MCF 10A (cell line): ENCODE measurements at places on chromosomes 6 and 20.

GRCh38 chr6:4802312-4802935 lies 26.2 kb downstream of the CDYL start:
- no peaks in the 10 kb centered on the region for H3K36me3 ChIP-seq
- H3K27ac ChIP-seq = no peak overlapping the region
- H3K4me1 ChIP-seq = peaks cover 20% of the 10 kb centered on the region
- no peak for DNase-seq
- no peak overlapping the region for H3K4me3 ChIP-seq

DNA sequence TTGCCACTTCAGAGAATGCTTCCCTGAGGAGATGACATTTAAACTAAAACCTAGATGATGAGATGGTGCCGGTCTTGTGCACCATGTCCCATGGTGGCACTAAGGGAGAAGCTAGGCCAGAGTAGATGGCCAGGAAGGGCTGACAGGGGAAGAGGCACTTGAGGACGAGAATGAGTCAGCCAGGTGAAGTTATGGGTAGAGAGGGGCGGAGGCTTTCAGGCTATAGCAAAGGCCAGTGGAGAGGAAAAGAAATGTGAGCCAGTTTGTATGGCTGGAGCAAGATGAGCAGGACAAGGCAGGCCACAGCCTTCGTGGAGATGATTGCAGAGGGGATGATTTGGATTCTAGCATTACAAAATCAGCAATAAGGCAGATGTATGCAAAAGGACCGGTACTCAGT lies 44.7 kb upstream of the ADGRF4 start:
- H3K36me3 ChIP-seq = peaks cover 8% of the 10 kb centered on the region
- peak; percentile 33 for DNase-seq
- no peaks in the 10 kb centered on the region for H3K27me3 ChIP-seq
- peaks cover 11% of the 10 kb centered on the region for H3K4me1 ChIP-seq
- no peak overlapping the region for H3K27ac ChIP-seq

- no peaks in the 10 kb centered on the region for H3K27me3 ChIP-seq
- no peak overlapping the region for H3K27ac ChIP-seq
- H3K36me3 ChIP-seq = peaks cover 14% of the 10 kb centered on the region
- H3K4me3 ChIP-seq = no peak overlapping the region
- no peak for DNase-seq
These were observed 3.0 kb upstream of the SDCBP2 start for GRCh38 chr20:1331801-1332453.

DNA sequence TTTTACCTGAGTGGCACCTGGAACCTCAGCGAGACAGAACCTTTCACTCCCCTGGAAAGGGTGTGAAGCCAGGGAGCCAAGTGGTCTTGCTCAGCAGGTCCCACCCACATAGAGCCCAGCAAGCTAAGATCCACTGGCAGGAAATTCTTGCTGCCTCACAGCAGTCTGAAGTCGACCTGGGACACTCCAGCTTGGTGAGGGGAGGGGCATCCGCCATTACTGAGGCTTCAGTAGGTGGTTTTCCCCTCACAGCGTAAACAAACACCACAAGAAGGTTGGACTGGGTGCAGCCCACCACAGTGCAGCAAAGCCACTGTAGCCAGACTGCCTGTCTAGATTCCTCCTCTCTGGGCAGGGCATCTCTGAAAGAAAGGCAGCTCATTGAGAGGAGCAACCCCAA lies 134.7 kb upstream of the RSPO3 start:
- no peak overlapping the region for H3K4me3 ChIP-seq
- DNase-seq = no peak
- H3K27me3 ChIP-seq = peaks cover 12% of the 10 kb centered on the region
- no peaks in the 10 kb centered on the region for H3K4me1 ChIP-seq
- H3K36me3 ChIP-seq = no peaks in the 10 kb centered on the region
- H3K27ac ChIP-seq = no peak overlapping the region

- H3K4me3 ChIP-seq = no peak overlapping the region
- DNase-seq = no peak
- H3K27ac ChIP-seq = no peak overlapping the region
- H3K27me3 ChIP-seq = no peaks in the 10 kb centered on the region
- no peaks in the 10 kb centered on the region for H3K36me3 ChIP-seq
- no peaks in the 10 kb centered on the region for H3K4me1 ChIP-seq
These were observed 546.2 kb downstream of the MEI4 start for GRCh38 chr6:78199044-78199443.

DNA sequence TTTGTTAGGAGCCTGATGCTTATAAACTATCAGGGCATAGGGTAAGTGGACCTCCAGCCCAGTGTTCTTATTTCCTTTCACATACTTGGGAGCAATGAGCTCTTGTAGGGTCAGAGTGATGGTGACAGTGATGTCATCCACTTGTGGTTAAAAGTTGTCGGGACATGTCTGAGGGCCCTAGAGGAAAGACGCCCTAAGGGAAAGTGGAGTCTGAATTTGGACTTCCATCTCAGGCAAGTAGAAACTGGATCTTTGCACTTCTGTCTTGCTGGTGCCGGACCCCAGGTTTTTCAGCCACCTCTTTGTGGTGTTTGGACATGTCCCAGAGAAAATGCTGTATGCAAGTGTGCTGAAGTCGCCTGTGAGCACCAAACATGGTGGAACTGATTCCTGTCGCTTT lies 900.5 kb downstream of the C6orf118 start:
- no peak for DNase-seq
- no peak overlapping the region for H3K4me3 ChIP-seq
- peaks cover 7% of the 10 kb centered on the region for H3K4me1 ChIP-seq
- no peak overlapping the region for H3K27ac ChIP-seq
- peaks cover 7% of the 10 kb centered on the region for H3K36me3 ChIP-seq

GRCh38 chr6:139282684-139283083 lies 9.1 kb downstream of the TXLNB start:
- peaks cover 4% of the 10 kb centered on the region for H3K4me1 ChIP-seq
- DNase-seq = no peak
- H3K36me3 ChIP-seq = no peaks in the 10 kb centered on the region
- H3K27ac ChIP-seq = no peak overlapping the region
- H3K27me3 ChIP-seq = no peaks in the 10 kb centered on the region
- H3K4me3 ChIP-seq = no peak overlapping the region

DNA sequence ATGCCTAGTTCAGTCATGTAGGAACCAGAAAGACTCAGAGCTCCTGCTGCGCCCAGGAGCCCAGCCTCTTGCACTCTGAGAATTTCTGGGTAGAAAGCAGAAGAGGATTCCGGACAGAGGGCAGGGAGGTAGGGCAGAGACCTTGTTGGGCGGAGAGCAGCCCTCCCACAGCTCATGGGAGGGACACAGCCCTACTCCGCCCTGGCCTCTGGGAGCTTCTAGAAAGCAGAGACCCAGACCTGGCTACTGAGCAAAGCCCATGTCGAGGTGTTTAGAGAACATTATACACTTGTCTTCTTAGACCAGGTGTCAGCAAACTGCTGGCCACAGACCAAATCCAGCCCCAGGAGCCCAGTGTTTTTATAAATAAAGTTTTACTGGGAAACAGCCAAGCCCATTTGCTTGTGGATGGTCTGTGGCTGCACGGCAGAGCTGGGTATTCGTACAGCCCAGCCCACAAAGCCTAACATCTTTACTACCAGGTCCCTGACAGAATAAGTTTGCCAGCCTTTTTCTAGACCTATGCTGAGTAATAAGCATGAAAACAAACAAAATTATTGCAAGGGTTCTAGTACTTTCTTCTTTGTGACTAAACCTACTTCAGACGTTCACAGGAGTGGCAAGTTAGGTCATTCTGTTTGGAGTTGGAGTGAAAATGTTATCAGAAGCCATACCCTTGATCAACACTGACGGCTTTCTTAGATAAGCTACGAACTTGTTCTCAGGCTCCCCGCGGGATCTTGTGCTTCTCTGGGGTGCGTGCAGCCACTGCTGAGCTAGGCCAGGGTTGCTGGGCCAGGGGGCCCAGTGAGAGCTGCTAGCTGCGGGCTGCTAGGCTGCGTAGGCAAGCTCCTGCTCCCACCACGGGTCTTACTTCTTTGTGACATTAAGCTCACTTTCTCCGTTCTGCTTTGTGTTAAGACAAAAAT lies 235.1 kb upstream of the FOXQ1 start:
- no peaks in the 10 kb centered on the region for H3K27me3 ChIP-seq
- H3K36me3 ChIP-seq = no peaks in the 10 kb centered on the region
- peaks cover 5% of the 10 kb centered on the region for H3K4me1 ChIP-seq
- H3K4me3 ChIP-seq = no peak overlapping the region

DNA sequence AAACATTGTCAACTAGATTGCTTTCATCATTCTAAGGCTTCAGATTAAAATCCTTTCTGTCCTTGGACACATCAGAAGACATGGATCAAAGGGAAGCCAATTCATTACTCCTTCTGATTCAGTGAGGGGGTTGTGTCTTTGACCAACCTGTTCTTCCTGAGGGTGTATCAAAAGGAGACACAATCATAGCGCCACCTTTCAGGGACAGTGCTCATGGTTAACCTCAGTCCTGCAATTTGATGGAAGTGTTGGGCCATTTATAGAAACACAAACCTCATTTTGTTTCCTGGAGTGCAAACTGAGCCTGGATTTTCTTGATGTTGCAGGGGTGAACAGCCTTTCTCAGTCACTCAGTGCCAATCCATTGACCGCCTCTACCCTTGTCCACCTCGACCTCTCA lies 163.9 kb upstream of the SCGN start:
- H3K4me1 ChIP-seq = peaks cover 8% of the 10 kb centered on the region
- no peaks in the 10 kb centered on the region for H3K27me3 ChIP-seq
- DNase-seq = no peak
- peaks cover 39% of the 10 kb centered on the region for H3K36me3 ChIP-seq
- no peak overlapping the region for H3K4me3 ChIP-seq
- H3K27ac ChIP-seq = no peak overlapping the region

GRCh38 chr6:7290079-7290478 lies 22.9 kb downstream of the SSR1 start:
- H3K27ac ChIP-seq = no peak overlapping the region
- peaks cover 92% of the 10 kb centered on the region for H3K36me3 ChIP-seq
- no peaks in the 10 kb centered on the region for H3K27me3 ChIP-seq
- no peak for DNase-seq

GRCh38 chr6:80425089-80425823 lies 318.8 kb downstream of the BCKDHB start:
- peak overlapping the region; percentile 79 for H3K27ac ChIP-seq
- peaks cover 6% of the 10 kb centered on the region for H3K4me1 ChIP-seq
- no peaks in the 10 kb centered on the region for H3K27me3 ChIP-seq
- H3K36me3 ChIP-seq = no peaks in the 10 kb centered on the region

- H3K27me3 ChIP-seq = no peaks in the 10 kb centered on the region
- DNase-seq = no peak
- no peaks in the 10 kb centered on the region for H3K4me1 ChIP-seq
- no peak overlapping the region for H3K4me3 ChIP-seq
- H3K27ac ChIP-seq = no peak overlapping the region
These were observed 71.5 kb upstream of the PLN start for GRCh38 chr6:118476551-118476950.

DNA sequence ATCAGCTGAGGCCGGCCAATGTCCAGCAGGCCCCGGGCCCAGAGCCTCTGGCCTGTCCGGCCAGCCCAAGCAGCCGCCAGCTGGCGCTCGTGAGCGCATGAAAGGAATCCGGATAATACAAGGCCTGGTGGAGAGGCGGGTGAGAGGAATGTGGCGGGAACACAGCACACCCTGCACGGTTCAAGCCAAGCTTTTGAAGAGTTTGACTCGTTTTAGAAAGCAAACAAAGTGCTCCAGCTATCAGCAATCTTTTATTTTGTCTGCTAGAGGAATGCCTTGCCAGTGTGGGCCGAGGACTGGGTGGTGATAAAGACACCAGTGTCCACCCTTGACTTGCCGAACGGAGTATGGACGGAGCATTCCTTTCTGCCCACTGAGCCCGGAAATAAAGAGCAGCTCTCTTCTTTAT lies 9.3 kb upstream of the NEDD9 start:
- no peaks in the 10 kb centered on the region for H3K27me3 ChIP-seq
- no peak overlapping the region for H3K27ac ChIP-seq
- H3K4me1 ChIP-seq = no peaks in the 10 kb centered on the region
- H3K4me3 ChIP-seq = no peak overlapping the region

- peaks cover 63% of the 10 kb centered on the region for H3K36me3 ChIP-seq
- H3K27ac ChIP-seq = no peak overlapping the region
- no peak for DNase-seq
- no peaks in the 10 kb centered on the region for H3K4me1 ChIP-seq
- no peak overlapping the region for H3K4me3 ChIP-seq
These were observed 18.3 kb downstream of the ZNF335 start for GRCh38 chr20:45953672-45954071.

GRCh38 chr20:38608188-38608587 lies 6.6 kb downstream of the ARHGAP40 start:
- DNase-seq = no peak
- H3K4me3 ChIP-seq = no peak overlapping the region
- no peaks in the 10 kb centered on the region for H3K36me3 ChIP-seq

- H3K4me3 ChIP-seq = peak overlapping the region; percentile 65
- peak overlapping the region; percentile 92 for H3K27ac ChIP-seq
- peaks cover 33% of the 10 kb centered on the region for H3K4me1 ChIP-seq
- no peaks in the 10 kb centered on the region for H3K27me3 ChIP-seq
These were observed 67.1 kb upstream of the DUSP22 start for GRCh38 chr6:225121-225721.

- no peak for DNase-seq
- H3K36me3 ChIP-seq = no peaks in the 10 kb centered on the region
- peaks cover 53% of the 10 kb centered on the region for H3K27me3 ChIP-seq
- no peak overlapping the region for H3K27ac ChIP-seq
- no peaks in the 10 kb centered on the region for H3K4me1 ChIP-seq
These were observed 20.8 kb downstream of the SLC12A5 start for GRCh38 chr20:46049815-46050214.

GRCh38 chr6:150072201-150072600 lies 3.3 kb upstream of the ULBP3 start:
- H3K36me3 ChIP-seq = no peaks in the 10 kb centered on the region
- no peak overlapping the region for H3K27ac ChIP-seq
- peaks cover 33% of the 10 kb centered on the region for H3K4me1 ChIP-seq
- no peaks in the 10 kb centered on the region for H3K27me3 ChIP-seq
- DNase-seq = peak; percentile 77
- no peak overlapping the region for H3K4me3 ChIP-seq

DNA sequence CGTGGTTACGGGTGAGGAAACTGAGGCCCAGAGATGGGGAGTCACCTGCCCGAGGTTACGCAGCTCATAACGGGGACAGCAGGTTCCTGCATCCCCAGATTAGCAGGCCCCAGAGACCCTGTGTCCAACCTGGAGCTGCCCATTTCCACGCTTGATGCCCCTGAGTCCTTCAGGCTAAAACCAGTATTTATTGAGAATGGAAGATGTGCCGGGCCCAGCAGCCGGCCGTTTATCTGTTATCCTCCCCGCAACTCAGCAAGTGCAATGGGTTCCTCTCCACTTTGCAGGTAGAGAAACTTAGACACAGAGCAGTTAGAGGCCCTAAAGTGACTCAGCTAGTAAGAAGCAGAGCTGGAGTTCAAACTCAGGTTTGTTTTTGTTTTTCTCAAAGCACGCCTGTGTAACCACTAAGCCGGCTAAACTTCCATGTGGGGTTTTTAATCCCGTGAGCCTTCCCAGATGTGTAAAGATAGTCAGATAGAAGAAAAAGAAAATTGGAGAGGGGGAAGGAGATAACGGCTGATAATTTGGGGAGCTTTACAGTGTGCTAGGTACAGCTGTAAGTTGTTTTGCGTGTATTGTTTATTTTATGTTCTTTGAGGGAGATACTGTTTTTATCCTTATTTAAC lies 775 bp downstream of the PFDN4 start:
- peak overlapping the region; percentile 76 for H3K4me3 ChIP-seq
- H3K36me3 ChIP-seq = peaks cover 6% of the 10 kb centered on the region
- peak; percentile 40 for DNase-seq
- peaks cover 16% of the 10 kb centered on the region for H3K4me1 ChIP-seq
- peak overlapping the region; percentile 100 for H3K27ac ChIP-seq
